ENCODE measurements at places on chromosomes 2 and 18.

DNA sequence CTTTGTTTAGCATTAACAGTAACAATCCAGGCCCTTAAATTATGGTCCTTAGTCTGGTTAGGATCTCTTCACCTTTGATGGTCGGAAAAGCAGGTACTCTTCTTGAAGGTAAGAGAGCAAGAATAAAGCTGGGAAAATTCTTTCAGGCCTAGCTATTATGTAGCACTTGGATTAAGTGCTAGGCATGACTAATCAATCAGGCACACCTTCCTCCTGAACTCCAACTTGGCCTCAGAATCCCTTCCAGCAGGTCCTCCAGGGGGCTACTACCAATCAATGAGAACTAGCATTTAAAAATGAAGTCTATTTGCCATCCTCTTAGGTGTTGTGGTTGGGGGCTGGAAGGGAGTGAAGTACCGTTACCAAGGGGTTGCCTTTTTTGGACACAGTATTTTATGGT, 3.7 kb downstream of the SMYD1 start:
- DNase-seq = no peak

- no peak for DNase-seq
Measured at GRCh38 chr2:105854972-105855371, 110.3 kb downstream of the NCK2 start.

DNA sequence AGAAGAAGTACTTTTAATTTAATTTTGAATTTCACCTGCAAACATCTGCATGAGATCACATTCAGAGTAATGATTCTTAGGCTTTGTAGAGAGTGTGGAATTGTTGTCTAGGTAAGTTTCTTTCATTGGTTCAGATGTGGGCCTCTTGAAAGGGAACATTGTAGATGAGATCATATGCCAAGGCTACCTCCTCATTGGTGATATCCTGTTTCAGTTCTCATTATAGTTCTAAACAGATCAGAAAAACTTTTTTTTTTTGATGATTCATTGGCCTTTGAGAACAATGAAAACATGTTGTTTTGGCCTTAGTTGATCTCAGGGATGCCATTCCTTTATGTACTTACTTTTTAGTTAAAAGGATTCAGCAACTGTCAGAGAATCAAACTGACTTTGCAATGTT, 44.5 kb downstream of the EML6 start:
- DNase-seq = no peak

DNA sequence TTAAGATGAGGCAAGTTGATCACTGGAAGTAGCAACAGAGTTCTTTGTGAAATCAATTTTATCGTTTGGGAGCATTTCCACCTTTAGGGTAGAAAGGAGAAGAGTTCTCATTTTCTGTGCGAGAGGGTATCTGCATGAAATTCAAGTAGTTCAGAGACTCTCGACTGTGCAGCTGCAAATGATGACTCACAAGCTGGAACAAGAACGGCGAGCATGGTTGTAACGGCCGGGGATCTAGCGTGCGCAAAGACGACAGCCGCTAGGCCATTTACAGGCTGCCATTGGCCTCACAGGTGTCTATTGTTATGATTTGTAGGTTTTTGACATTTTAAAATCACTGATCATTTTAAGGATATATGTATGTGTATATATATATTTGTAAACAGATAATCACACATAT, 5.2 kb downstream of the KLHL29 start:
- no peak for DNase-seq

- DNase-seq = no peak
Measured at GRCh38 chr18:398935-399630, 101.4 kb downstream of the COLEC12 start.

GRCh38 chr2:238233625-238234024, 6.2 kb downstream of the HES6 start:
- no peak for DNase-seq

GRCh38 chr2:84472856-84473565, 13.9 kb upstream of the SUCLG1 start:
- DNase-seq = no peak

DNA sequence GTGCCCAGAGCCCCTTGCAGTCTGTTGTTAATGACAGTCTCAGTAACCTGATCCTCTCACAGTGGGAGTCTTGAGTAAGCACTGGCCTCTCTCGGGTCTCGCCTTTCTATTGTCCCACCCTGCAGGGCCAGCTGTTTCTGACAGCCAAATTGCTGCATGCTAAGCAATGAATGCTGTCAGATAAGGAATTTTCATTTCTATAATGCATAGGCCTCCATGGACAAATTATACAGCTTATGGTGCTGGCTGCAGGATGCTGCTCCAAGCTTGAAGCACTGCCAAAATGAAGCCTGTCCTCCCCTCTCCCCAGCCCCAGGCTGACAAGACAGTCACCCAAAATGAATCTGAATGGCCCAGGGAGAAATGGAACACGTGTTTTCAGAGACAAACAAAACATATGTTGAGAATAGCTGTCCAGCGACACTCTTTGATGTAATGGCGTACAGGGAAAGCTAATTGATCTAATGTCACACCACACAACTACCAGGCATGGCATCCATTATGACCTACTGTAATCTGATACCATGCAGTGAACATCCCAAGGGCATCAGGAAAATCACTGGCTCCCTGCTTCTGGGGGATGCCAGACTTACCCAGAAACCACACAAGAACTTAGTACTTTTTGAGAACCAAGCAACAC, 36.8 kb downstream of the ACVR1 start:
- DNase-seq = no peak

DNA sequence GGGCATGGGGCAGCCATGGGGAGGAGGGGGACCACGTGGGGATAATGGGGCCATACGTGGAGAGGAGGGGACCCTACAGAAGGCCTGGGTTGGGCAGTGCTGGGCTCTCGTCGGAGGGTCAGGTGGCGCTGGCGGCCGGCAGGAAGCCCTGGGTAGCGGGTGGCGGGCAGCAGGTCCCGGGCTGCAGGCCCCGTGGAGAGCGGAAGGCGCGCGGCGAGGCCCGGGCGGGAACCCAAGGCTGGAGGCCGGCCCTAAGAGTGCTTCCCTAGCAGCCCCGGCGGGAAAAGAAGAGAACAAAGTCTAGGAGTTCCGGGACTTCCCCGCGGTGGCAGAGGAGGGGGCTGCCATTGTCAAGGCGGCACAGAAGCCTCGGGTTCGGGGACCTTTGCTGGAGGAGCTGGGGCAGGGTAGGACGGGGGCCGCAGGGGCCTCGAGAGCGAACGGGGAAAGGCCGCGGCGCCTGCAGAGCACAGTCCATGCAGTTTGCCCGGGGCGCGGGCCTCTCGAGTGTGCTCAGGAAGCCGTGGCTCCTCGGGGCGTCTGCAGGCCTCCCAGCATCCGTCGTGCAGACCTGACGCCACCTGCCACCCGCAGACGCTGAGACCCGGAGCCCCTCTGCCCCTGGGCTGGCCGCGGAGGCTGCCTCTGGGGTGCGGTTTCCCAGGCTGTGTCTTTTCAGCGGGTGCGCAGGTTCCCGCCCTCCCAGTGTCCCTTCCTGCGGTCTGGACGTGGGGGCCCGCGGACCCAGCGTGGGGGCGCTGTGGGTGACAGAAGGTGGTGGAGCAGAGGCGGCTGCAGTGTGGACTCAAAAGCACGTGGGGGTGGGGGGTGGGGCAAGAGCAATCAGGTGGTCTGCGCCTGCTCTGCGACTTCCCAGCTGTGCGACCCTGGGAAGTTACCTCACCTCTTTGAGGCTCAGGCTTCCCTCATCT, 19.4 kb upstream of the NCL start:
- peak; percentile 26 for DNase-seq

GRCh38 chr18:44638811-44639210, 41.9 kb upstream of the SETBP1 start:
- DNase-seq = no peak

DNA sequence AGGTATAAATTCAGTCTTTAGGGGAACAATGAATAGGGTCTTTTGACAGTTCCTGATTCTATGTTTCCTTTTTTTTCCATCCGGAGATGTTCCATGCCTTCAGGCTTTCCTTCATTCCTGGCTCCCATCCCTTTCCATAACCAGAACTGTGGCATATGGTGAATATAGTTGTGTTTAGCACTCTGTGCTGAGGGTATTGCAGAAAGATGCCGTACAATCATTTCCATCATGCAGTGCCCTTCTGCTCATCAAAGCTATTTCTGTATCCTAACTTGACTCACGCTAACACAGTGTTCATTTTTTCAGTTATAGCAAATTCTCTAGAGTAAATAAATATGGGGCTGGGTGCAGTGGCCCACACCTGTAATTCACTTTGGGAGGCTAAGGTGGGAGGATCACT, 131.9 kb upstream of the EML6 start:
- DNase-seq = no peak

GRCh38 chr2:46493971-46494250, 14.5 kb downstream of the TMEM247 start:
- no peak for DNase-seq

DNA sequence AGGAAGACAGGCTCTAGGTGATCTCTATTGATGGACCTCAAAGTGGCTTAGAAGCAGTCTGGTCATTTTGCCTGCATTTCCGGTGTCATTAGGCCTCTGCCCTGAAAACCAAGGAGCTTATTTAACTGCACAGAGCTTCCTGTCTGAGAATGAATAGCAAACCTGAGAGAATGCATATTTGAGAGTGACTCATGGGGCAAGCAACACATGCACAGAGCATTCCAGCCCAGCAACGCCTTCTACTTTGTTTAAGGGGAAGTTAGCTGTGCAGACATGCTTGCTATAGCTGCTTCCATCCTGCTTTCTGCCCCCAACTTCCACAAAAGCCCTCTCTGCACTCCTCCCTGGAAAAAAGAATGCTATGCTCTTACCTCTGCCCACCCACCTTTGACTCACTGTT, 232.8 kb downstream of the GRB14 start:
- no peak for DNase-seq

Data from stimulated activated naive CD4-positive, alpha-beta T cell (primary cell).